ENCODE measurements at places on chromosomes 2 and 18. TPM values are rescaled to one million over a fixed set of nuclear protein-coding genes. Genes with fewer than 3 reads are reported as not detected.

DNA sequence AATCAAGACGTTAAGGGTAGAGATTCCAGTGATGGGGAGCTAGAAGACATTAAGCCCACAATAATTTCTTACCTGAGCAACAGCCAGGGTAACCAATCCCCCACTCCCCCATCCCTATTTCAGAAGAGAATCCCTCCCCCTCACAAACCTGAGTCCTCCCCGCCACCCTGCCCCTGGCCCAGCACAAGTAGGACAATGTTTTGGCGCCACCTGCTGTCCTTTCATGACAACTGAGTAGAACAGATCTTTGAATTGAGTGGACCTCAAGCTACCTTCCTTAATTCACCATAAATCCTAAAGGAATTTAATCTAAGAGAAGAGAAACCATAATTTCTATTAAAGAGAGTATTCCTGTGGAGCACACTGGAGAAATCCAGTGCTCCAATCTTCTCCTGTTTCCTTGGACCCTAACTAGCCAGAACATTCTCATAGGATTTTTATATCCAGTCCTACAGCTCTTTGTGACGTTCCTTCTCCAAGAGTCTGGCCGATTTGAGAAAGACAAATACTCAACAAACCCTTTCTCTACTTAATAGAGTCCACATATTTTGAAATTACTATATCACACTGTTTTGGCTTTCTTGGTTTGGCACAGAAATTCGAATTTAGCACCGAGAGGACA lies 41.1 kb downstream of the NHEJ1 start:
- no peak for DNase-seq

HOXD13 gene
- not detected for total RNA-seq

DNA sequence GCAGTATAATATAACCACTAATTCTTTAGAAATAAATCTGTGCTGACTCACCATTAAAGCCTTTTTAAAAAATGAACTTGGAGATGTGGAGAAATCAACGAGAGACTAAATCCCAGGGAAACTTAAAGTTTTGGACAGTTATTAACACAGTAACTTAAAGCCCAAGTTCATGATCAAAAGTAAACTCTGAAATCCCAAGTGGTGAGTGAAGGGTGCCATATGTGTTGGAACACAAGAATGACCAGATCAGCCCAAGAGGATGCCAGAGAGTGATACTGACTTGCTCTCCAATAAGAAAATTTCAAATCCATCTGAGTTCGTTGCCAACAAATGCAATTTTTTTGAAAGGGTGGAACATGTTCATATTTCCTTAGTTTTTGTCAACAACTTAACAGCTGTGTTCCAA lies 838.1 kb upstream of the ACVR2A start:
- DNase-seq: no peak

DNA sequence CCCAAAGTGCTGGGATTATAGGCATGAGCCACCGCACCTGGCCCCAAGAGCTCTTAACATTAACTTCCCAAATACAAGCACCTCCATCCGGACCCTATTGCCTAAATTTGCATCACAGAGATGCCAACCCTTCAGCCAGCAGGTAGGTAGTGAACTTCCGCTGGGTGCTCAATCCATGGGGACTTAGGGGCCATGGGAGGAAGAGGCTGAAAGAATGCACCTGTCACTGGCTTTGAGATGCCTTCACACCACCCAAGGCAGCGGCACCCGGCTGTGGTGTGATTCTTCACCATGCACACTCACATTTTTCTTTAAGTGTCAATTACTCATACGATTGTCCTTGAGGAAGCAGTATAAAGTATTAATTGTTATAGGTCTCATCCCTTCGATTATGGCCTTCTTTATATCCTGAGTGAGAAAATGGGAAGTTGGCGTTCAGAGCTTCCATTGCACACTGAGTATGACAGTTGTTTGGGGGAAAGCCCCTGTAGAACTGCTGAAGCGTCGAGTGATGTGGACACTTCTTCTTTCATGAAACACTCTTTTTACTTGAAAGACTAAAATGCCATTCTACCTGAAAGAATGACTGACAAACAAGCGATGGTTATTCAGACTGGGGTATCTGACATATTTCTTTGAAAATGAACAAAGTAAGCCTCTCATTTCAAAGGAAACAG lies 51.8 kb upstream of the BIN1 start:
- no peak for DNase-seq

AGAP1 gene
- 16.9 TPM for total RNA-seq

NOL4 gene
- not detected for total RNA-seq

B3GNT7 gene
- 4.6 TPM for total RNA-seq

All from esophagus squamous epithelium (tissue), 5 donors.